ENCODE measurements at places on chromosomes 12 and 14. TPM values are rescaled to one million over a fixed set of nuclear protein-coding genes. Genes with fewer than 3 reads are reported as not detected.

ARHGEF25 gene
- 2.1 TPM for total RNA-seq

- H3K4me1 ChIP-seq, result no peaks in the 10 kb centered on the region
- H3K27ac ChIP-seq, result no peak overlapping the region
- no peak for DNase-seq
- H3K36me3 ChIP-seq, result no peaks in the 10 kb centered on the region
- H3K4me3 ChIP-seq, result no peak overlapping the region
Measured at GRCh38 chr12:66786531-66787308, 107.8 kb upstream of the GRIP1 start.

GRCh38 chr14:81273521-81273920, 52.8 kb upstream of the GTF2A1 start:
- peaks cover 18% of the 10 kb centered on the region for H3K36me3 ChIP-seq
- H3K27me3 ChIP-seq, result no peaks in the 10 kb centered on the region
- H3K4me1 ChIP-seq, result peaks cover 50% of the 10 kb centered on the region
- no peak overlapping the region for H3K4me3 ChIP-seq
- no peak overlapping the region for H3K27ac ChIP-seq
- DNase-seq, result no peak

DNA sequence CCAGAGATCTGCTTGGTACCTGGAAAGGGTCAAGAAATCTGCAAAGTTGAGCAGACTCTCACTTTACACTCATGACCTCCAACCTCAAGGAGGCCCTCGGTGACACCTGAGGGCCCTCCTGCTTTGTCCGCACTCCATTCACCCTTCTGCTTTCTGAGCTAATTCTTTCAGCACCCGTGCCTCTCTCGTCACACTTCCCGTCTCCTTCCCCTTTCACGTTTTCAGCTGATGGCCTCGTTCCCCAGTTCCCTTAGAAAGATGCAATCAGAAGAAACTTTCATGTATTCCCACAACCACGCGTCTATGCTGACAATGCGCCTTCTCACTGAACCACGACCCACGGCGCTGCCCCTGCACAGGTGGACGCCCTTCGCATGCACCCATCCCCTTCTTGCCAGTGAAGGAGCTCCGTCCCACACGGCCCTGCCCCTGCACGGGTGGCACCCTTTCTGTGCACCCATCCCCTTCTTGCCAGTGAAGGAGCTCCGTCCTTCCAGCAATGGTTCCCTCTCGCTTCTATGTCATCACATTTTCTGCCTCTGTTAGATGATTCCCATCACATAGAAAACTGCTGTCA, 340.1 kb upstream of the FKBP4 start:
- DNase-seq, result no peak
- H3K4me3 ChIP-seq, result no peak overlapping the region
- no peaks in the 10 kb centered on the region for H3K4me1 ChIP-seq

DNA sequence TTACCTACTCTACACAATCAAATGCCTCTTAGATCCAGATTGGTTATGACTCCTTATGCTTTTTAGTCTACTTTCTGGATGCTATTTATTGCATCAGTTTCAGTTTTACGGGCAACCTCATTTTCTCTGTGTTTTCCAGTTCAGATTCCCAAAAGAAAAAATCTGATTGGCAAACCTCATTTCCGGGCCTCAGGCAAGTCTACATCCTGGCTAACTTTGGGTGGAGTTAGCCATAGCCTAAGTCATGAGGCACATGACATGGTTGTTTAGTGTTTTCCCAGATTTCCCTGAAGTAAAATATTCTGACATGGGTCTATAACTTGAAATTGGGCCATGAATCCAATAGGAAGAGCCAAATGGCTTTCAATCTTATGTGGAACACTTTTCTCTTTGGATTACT, 339.7 kb downstream of the NUAK1 start:
- H3K27me3 ChIP-seq, result no peaks in the 10 kb centered on the region
- H3K27ac ChIP-seq, result no peak overlapping the region
- H3K4me1 ChIP-seq, result peaks cover 4% of the 10 kb centered on the region
- no peak for DNase-seq
- H3K4me3 ChIP-seq, result no peak overlapping the region

DNA sequence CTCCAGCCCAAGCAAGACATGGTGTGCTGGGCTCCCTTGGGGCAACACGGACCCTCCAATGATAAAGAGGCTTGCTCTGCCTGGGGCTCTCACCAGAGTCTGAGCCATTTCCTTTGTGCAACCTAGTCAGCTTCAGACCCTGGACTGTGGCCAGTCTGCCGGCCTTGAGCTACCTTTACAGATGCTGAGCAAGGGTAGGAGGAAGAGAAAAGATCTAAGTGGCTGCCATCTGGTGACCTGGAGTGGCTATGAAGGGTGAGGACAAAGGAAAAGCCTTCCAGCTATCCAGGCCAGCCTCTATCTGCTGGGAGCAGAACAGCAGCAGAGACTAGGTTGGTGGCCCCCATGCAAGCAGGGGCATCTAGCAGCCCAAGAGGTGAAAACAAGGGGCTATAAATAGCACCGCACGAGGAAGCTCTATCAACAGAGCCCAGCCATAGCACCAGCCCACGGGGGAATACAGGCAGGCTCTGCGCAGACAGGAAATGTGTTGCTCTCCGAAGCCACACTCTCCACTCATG, 230.1 kb downstream of the FOXN3 start:
- H3K27me3 ChIP-seq, result no peaks in the 10 kb centered on the region
- H3K36me3 ChIP-seq, result no peaks in the 10 kb centered on the region
- H3K27ac ChIP-seq, result peak overlapping the region; percentile 93
- DNase-seq, result peak; percentile 44

SERPINA12 gene
- total RNA-seq, result not detected

LRTM2 gene
- not detected for total RNA-seq

DNA sequence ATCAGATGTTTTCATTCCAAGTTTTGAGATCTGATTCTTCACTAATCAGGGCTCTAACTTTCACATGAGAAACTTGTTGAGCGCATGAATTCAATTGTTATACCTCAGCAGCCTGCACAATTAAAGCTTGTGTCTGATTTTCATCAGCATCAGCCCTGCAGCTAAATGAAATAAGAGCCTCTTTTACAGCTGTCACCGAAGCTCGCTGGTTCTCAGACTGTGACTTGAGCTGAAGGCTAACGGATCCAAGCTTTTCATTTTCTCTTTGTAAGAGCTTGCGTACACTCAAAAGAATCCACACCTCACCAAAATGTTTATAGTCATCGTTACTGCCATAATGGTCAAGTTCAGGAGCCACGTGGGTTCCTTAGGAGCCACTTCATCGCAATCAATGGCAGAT, 65.5 kb upstream of the BEGAIN start:
- no peak overlapping the region for H3K4me3 ChIP-seq
- DNase-seq, result no peak
- H3K27ac ChIP-seq, result no peak overlapping the region
- peaks cover 18% of the 10 kb centered on the region for H3K27me3 ChIP-seq

DNA sequence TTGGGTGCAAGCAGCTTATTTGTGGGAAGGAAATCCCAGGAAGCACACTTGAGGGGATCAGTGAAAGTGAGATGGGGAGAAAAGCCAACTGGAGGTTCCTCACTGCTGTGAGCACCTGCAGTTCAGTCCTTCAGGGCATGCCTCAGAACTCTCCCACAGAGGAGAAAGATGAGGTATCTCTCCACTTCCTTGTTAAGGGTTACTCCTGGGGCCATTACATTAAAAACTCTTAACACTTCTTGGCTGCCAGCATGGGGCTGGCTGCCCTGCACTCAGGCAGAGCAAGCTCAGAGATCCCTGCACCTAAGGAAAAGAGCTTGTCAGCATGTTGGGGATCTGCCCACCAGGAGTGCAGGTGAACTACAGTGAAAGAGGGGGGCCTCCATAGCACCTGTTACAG, 28.8 kb downstream of the FERMT2 start:
- no peaks in the 10 kb centered on the region for H3K27me3 ChIP-seq
- no peak for DNase-seq
- H3K4me3 ChIP-seq, result no peak overlapping the region
- peaks cover 88% of the 10 kb centered on the region for H3K4me1 ChIP-seq
- no peaks in the 10 kb centered on the region for H3K36me3 ChIP-seq

DNA sequence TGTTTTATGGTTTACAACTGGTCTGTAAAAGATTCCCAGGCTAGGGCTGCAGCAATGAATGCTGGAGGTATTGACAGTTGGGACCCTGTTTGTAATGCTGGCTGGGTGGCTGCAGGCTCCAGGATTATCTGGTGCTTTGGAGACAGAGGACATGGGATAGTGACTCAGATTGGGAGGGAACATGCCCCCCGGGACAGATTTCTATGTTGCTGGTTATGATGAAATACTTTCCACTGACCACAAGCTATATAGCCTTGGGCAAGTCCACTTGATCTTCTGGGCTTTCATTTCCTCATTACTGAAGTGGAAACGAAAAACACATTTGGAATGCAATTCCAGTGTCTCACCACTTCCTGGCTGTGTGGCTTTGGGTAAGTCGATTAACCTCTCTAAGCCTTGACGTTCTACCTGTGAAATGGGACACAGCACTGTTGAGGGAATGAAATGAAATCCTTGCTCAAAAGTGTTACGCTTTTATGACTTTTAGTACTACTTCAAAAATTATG, 6.3 kb upstream of the TPCN1 start:
- H3K36me3 ChIP-seq, result no peaks in the 10 kb centered on the region
- H3K4me3 ChIP-seq, result no peak overlapping the region
- no peaks in the 10 kb centered on the region for H3K27me3 ChIP-seq
- peak overlapping the region; percentile 40 for H3K27ac ChIP-seq
- H3K4me1 ChIP-seq, result no peaks in the 10 kb centered on the region

GRCh38 chr12:50514526-50515276, 9.9 kb downstream of the DIP2B start:
- H3K4me1 ChIP-seq, result peaks cover 15% of the 10 kb centered on the region
- DNase-seq, result no peak
- H3K27me3 ChIP-seq, result no peaks in the 10 kb centered on the region
- no peaks in the 10 kb centered on the region for H3K36me3 ChIP-seq
- no peak overlapping the region for H3K27ac ChIP-seq

KRT73 gene
- not detected for total RNA-seq

DNA sequence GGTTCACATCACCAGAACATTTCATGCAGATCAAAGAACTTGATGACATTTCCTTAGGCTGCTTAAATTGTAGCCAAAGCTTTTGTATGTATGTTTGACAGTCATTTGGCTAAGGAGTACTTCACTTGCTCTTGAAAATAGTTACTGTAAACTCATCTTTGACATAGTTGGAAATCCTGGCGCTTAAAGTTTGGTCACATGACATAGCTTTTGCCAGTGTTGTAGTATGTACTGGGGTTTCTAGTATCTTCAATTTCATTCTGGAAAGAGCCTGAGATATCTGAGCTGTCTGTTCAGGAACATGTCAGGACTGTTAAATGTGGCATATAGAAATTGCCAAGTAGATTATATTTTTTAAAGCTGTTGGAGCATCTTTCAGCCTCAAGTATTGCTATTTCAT, 55.7 kb downstream of the WDR20 start:
- H3K27ac ChIP-seq, result no peak overlapping the region
- DNase-seq, result no peak
- H3K36me3 ChIP-seq, result no peaks in the 10 kb centered on the region
- H3K27me3 ChIP-seq, result no peaks in the 10 kb centered on the region
- H3K4me1 ChIP-seq, result peaks cover 54% of the 10 kb centered on the region

DNA sequence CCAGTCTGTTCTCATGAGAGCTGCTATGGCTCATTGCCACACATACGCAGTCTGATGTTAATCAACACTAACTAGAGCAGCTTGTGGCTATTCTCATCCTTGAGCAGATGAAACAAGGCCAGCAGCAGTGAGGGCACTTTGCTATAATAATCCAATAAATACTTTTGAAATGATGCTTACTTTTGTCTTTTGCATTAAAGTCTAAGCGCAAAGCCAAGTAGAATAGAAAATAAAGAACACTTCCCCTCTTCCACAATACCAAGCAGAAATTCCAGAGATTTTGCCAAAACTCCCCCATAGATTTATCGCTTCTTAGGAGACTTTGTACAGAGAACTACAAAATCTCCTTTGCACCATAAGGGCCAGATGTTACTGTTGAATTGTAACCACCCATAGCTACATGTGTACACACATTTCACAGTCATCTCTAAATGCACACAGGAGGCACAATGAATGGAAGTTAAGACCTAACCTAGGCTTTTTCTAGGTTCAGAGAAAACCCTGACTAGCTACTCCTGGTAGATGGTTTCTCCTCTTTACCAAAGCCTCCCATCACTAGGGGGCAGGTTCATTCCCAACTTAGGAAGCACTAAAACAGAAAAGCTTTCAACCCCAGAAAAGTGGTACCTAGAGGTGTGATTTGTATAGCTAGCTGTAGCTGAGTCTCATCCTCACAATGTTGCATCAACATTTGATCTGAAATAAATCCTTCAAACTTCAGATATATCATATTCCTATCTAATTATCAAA, 119.3 kb downstream of the HMGA2 start:
- no peaks in the 10 kb centered on the region for H3K4me1 ChIP-seq
- H3K36me3 ChIP-seq, result no peaks in the 10 kb centered on the region
- H3K27ac ChIP-seq, result no peak overlapping the region

- H3K4me3 ChIP-seq, result no peak overlapping the region
- peak; percentile 35 for DNase-seq
- no peak overlapping the region for H3K27ac ChIP-seq
- no peaks in the 10 kb centered on the region for H3K27me3 ChIP-seq
- peaks cover 36% of the 10 kb centered on the region for H3K4me1 ChIP-seq
Measured at GRCh38 chr14:32576088-32576795, 247.1 kb downstream of the AKAP6 start.

- no peak for DNase-seq
- H3K4me3 ChIP-seq, result no peak overlapping the region
- peaks cover 7% of the 10 kb centered on the region for H3K4me1 ChIP-seq
- H3K27me3 ChIP-seq, result no peaks in the 10 kb centered on the region
Measured at GRCh38 chr12:69417741-69418167, 52.4 kb upstream of the FRS2 start.

ESPL1 gene
- 0.44 TPM for total RNA-seq
